ENCODE measurements at places on chromosomes 4 and X.

DNA sequence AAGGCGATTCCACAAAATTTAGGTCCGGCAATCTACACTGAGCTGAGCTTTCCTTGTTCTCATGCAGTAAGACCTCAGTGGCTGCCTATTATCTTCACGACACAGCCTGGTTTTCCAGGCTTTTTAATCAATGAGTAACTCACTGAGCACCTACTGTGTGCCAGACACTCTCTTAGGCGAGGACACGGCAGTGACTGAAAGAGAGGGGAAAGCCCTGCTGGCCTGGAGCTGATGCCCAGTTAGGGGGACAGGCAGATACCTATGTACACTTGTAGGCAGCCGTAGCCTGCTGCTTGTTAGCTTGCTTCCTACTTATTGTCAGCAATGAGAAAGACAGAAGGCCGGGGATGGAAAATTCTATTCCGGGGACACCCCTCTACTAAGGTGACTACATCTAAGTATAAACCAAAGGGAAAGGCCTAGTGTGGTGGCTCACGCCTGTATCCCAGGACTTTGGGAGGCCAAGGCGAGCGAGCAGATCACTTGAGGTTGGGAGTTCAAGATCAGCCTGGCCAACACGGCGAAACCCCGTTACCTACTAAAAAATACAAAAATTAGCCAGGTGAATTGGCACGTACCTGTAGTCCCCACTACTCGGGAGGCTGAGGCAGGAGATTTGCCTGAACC is 3.8 kb downstream of the WDR1 start:
- DNase-seq = no peak

- peak; percentile 25 for DNase-seq
Observed at GRCh38 chr4:104015680-104016079, 295.9 kb upstream of the TACR3 start.

- no peak for DNase-seq
Observed at GRCh38 chrX:67961516-67961915, 417.7 kb downstream of the AR start.

DNA sequence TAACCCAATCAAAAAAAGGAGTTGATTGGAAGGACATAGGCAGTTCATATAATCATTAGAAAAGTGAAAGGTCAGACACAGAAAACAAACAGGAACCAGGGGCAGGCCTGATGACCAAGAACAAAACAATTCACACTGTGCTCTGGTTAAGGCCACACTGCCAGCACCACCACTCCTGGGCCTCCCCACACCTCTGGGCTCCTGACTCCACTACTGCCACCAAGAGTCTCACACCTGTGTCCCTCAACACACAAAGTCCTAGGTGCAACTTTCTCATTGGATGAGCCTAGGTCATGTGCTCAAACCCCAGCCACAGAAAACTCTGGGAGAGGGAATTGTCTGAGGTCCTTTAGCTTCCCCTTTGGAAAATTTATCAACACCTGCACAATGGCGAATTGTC is 11.1 kb upstream of the FAM9C start:
- no peak for DNase-seq

- DNase-seq = no peak
Observed at GRCh38 chr4:170389411-170389810, 299.7 kb upstream of the AADAT start.

GRCh38 chr4:168724686-168725411 is 228.0 kb downstream of the PALLD start:
- DNase-seq = no peak

- DNase-seq = no peak
Observed at GRCh38 chrX:144275843-144276242, 392.0 kb downstream of the UBE2NL start.

DNA sequence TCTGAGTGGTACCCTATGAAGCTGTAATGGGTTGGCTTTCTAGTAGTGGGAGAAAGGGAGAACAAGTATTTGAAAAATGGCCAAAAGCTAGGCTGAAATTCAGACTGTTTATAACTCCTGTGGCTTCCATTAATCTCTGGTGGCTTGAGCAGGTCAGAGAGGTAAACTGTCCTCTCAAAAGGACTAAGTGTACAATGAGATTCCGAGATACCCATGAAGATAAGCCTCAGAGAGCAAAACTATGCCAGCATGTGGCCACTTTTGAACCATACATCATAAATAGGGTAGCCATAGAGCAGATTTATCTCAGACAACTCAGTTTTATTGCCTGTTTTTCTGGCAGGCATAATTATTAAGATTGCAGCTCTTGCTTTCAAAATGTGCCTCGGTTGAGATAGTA is 89.2 kb downstream of the CHRDL1 start:
- DNase-seq = no peak

- DNase-seq = no peak
Observed at GRCh38 chrX:132563976-132564375, 75.1 kb upstream of the MBNL3 start.

DNA sequence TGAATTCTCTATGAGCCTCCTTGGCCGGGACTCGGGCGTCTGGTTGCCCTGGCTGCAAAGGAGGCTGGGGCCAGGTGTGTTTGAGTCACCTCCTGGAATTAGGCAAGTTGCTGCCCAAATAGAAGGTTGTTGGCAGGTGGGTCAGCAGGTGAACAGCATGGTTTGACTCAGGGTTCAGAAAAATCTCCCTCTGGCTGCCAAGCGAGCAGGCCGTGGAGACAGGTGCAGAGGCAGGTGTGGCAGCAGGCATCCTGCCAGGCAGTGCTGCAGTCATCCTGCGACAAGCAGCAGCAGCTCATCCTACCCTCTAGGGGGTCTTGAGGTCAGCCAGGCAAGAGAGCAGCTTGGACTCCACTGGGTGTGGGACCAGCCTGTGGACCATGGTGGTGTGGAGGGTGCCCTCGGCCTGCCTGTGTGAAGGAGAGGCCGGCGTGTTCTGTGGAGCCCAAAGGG is 8.2 kb downstream of the MSANTD1 start:
- DNase-seq = no peak

- no peak for DNase-seq
Observed at GRCh38 chrX:49147936-49148335, 14.6 kb upstream of the MAGIX start.

DNA sequence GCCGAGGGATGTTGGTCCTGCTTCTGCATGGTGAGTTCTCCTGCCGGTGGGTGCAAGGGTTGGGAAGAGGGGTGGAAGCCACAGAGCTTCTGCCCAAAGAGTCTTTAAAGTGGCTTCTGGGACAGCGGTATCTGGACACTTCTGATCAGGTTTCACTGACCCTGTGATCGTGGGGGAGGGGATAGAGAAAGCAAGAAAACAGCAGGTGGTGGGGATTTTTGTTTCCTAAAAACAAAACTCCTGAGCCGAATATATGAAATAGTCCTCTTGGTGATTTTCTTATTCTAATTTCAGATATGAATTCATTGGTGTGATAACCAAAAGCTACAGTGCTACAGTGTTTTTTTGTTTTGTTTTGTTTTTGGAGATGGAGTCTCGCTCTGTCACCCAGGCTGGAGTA is 754 bp downstream of the NYX start:
- no peak for DNase-seq

GRCh38 chrX:148976571-148977400 is 476.4 kb downstream of the AFF2 start:
- DNase-seq = no peak

DNA sequence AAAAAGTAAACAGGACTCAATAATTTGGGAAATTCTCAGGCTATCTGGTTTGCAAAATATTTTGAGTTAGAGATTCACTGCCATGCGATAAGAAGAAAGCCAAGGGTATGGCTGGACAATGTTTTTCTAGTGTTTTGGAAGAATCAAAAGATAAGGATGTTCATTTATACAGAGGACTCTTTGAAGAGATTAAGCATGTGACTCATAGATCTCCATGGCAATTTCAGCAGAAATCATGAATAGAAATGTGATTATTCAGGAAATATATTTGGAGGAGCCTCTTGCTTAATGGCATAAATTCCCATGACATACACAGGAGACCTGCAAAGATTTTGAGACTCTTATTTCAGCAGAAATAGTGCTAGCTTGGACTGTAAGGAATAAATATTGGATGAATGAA is 16.7 kb upstream of the FRAS1 start:
- DNase-seq = no peak

DNA sequence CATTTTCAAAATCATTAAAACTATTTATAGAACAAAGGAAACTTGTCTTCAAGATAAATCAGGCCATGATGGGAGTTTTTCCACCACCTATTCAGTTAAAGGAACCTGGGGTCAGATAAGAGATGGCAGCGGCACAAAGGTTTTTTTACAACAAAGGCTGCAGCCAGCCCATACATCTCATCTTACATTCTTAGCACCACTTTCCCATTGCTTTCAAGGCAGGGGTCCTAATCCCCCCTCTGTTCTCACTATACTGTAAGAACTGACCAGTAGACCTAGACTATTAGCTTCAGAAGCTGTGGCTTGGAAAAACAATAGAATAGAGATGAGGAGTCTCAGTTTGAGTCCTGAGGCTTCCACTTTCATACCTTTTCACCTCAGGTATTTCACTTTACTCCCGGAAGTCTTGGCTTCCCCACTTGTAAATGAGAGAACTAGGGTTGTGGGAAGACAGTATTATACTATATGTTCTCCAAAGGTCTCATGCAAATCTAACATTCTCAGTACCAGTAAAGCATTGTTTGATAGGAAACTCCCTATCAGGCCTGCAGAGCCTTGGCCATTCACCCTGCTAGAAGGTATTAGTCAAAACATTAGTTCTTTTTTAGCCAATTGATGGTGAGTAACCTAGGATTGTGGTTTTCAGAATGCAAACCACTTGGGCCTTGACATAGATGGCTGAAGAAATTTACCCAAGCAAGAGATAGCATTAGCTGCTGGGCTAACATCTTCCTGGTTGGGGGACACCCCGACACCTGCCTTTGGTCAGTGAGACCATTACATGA is 182.9 kb upstream of the PBDC1 start:
- no peak for DNase-seq

DNA sequence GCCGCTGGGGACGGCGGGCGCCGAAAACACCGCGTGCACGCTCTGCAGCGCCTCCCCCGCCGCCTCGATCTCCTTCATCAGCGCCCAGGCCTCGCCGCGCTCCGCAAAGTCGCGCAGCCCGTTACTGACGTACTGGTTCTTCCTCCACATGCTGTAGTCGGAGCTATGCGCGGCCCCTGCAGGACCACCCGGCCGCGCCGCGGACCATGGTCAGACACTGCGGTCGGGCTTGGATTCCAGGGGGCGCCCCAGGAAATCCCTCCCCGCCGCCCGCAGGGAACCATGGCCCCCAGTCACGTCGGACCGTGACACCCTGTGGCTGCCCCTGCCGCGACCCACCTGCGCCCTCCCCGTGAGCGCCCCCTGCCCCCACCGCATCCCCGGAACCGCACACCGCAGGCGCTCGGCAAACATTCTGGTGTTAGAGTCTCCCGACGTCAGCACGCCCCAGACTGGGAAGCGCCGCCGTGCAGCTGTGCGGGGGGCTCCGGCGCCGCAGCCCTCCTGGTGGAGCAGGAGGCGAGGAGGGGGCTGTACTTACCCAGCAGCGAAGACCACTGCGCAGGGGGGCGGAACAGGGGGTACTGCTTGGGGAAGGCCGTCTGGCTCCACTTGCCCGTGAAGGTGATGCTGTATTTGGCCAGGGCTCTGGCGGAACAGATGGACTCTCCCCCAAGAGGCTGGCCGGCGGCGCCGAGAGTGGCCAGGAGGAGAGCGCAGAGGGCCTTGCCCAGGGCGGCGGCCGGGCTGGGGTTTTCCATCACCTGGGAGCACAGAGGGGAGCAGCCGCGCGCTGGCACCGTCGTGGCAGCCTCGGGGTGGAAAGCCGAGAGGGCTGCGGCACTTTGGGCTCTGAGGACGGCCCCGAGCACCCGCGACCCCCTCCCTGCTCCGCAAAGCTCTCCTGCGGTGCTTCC is 814 bp downstream of the SPON2 start:
- no peak for DNase-seq

GRCh38 chrX:40062525-40063155 is 35.1 kb downstream of the BCOR start:
- no peak for DNase-seq

DNA sequence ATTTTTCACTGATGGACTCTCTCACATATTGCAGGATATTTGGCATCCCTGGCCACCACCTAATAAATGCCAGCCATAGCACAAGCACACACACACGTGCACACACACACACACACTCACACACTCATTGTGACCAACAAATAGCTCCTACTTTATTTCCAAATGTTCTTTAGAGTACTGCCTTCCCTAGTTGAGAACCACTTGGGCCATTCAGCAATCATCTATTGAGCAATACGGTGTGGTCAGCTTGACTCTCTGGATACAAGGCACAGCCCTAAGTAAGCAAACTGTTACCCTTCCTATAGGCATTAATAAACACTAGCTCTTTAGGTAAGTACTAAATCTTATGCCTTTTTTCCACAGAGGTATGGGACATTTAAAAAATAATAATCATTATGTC is 21.1 kb downstream of the CORIN start:
- DNase-seq = peak; percentile 33

GRCh38 chr4:118676128-118676527 is 9.1 kb upstream of the METTL14 start:
- no peak for DNase-seq

- no peak for DNase-seq
Observed at GRCh38 chr4:95998311-95998710, 158.4 kb downstream of the PDHA2 start.

DNA sequence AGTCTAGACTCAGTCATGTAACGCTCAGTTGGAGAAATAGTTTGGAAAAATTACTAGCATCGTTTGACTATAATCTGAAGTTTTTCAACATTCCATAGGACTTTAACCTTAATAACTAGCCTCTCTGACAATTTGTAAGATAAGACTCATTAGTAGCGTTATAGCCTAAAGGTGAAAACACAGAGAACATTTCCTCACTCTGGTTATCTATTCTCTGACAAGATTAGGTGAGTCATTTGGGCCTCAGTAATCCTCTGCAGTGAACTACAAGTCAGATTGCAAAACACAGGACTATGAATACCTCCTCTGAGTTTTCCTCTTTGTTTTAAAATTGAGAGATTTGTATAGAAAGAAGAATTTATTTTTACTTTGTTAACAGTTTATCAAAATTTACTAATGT is 31.8 kb upstream of the PDLIM5 start:
- no peak for DNase-seq

- no peak for DNase-seq
Observed at GRCh38 chr4:30989508-30989907, 269.3 kb downstream of the PCDH7 start.

GRCh38 chr4:21688596-21689265 is 259.8 kb downstream of the KCNIP4 start:
- DNase-seq = no peak

DNA sequence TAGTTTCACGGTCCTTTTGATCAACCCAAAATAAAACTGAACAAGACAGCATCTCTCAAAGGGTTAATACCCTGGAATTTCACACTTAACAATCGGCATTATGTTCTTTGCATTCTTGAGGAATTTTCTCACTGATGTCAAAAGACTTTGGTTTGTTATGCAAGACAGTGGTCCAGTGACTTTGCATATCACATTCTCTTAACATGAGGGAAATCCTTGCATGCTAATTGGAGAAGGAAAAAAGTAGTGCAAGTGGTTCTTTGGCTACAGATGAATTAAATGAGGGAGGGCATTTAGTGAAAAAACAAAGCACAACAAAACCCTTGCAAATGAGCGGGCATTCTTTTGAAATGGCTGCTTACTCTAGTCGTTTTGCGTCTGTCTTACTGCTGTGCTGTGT is 105.1 kb upstream of the LIMCH1 start:
- no peak for DNase-seq
